Neural crest cell (in vitro differentiated cells): ENCODE measurements at places on chromosomes 7 and 10.

DNA sequence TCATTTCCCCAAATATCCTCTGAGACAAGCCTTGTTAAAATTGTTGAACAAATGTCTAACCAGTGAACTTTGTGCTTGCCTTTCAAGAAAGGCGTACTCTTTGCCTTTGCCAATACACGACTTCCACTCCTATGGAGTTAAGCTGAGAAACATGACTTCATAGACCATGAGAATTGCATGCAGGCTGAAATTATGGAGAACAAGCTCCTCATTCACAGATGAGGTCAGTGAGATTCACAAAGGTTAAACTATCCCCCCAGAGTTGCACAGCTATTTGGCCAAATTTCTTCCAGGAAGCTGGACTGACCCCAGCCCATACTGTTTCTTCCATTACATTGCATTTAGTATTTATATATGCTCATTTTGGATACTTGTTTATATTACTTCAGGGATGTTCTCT lies 221.4 kb upstream of the SEMA3C start:
- DNase-seq, result no peak

- DNase-seq, result no peak
Measured at GRCh38 chr10:20768843-20769242, 128.3 kb downstream of the NEBL start.

- DNase-seq, result no peak
Measured at GRCh38 chr10:69864321-69864720, 62.6 kb downstream of the COL13A1 start.

- no peak for DNase-seq
Measured at GRCh38 chr10:4246881-4247358, 461.9 kb upstream of the KLF6 start.

DNA sequence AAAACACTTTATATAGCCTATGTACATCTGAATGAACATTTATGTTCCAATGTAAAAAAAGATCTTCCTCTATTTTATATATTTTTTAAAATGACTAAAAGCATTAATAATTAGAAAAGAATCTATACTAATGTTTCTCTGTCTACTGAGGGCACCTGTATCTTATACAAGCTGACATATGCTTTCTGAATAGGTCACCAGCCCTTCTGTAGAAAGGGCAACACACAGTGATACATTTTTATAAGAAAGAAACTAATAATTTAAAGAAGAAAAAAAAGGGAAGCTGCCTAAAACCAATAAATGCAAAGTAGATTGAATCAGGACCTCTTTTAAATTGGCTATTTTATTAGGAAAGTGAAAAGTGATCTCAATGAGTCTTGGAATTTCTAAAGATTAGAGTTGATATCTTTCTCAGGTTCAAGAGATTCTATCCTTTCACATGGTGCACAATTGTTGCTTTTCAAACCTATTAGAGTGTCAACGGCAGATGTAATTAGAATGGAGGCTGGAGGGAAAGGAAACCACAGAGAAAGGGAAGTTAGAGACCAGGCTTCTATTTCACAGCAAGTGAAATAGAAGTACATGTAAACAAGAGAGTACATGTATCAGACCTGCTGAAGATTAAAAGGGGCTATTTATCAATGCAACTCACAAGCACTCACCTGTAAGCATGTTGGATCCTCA lies 6.3 kb downstream of the MTPN start:
- DNase-seq, result no peak

GRCh38 chr7:70317356-70317755 lies 719.1 kb downstream of the AUTS2 start:
- DNase-seq, result no peak

- no peak for DNase-seq
Measured at GRCh38 chr7:78212476-78213060, 414.0 kb downstream of the PHTF2 start.

DNA sequence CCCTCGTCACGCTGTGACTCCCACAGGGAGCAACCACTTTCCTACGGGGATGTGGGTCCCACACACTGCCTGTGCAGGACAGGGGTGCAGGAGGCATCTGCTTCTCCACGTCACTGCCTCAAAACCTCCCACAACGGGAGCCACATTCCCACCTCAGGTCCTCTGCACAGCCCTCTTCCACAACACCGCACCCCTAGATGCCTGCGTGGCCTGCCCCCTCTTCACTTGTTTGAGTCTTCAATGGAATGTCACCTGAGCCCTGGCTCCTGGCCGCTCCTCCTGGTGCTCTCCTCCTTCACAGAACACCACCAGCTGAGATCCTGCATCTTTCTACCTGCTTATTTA lies 73.6 kb downstream of the MAD1L1 start:
- no peak for DNase-seq

DNA sequence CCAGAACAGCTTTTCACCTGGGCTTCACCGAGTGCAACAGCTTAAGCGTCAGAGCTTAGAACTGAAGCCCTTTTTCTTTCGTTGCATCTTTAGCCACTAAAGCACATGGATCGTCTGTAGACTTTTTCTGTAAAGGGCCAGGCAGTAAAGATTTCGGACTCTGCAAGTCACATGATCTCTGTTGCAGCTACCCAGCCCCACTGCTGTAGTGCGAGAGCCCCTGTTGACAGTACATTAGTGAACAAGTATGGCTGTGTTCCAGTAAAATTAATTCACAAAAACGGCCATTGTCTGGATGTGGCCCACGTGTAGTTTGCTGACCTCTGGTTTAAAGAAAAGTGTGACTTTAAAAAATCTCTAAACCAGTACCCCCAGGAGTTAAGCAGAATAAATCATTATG lies 39.4 kb downstream of the FBH1 start:
- no peak for DNase-seq

GRCh38 chr10:99979066-99979685 lies 30.6 kb downstream of the DNMBP start:
- no peak for DNase-seq

DNA sequence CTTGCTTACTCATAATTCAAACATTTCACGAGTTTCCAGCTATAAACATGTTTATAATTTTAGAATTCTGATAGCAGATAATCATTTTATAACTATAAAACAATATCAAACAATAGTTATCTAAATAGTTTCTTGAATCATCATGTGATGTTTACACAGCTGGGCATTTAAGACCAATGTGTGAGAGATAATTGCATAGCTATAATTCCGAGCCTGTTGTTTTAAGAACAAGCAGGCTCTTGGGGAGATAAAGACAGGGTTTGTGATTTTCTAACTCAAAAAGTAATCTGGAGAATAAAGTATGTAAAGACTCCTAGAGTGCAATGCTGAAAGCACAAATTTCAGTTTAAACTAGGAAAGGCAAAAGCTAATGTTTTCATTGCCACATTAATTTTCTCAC lies 331.2 kb downstream of the LRRTM3 start:
- no peak for DNase-seq

DNA sequence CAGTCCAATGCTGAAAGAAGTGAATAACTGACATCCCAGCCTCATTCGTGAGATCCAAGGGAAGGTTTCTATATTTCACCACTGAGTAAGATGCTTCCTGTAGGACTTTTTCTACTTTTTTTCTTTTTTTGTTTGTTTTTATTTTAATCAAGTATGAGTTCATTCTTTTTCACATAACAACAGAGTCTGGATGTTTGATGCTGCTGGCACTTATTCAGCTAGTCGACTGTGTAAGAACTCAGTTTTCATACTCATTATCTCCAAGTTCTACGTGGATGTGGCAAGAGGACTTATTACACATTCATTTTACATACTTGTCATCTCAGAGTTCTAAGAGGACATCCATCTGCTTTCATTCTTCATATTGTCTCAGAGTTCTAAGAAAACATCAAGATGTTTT lies 86.9 kb downstream of the CPXM2 start:
- DNase-seq, result no peak

GRCh38 chr7:53048638-53049037 lies 13.2 kb downstream of the POM121L12 start:
- no peak for DNase-seq

DNA sequence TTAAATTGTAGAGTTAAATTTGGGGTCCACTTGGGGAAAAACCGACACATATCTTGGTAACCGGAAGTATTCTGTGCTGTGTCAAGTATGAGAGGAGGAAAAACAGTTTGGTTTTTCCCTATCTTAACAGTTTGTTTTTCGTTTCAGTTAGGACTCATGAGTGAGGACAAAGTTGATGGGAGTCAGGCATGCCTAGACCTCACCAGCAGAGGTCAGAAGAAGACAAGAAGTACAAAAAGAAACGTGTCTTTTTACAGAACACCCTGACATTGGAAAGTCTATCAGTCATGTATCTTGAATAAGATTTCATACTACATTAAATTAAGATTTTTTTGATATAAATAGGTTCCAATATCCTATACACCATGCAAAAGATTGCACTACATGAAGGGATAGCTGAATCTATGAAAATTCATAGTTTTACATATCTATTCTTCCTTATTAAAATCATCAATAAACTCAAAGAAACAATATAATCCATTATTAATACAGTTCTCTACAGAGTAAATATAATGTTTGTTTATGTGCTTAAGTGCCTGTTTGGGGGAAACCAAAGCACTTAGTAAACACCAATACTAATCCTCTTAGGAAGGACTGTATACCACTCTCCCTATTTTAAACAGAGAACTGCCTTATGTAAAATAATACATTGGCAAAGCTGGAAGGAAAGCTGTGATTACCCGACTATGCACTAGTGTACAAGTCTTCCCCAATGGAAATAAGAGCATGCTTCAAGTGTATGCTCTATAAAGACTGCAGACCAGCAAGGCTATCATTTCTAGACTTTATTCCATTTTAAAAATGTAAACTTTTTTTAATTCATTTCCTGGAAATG lies 95.6 kb downstream of the USP6NL start:
- DNase-seq, result no peak

- no peak for DNase-seq
Measured at GRCh38 chr10:59825932-59826331, 72.7 kb upstream of the MRLN start.

- no peak for DNase-seq
Measured at GRCh38 chr10:114767101-114767985, 54.2 kb upstream of the FHIP2A start.

GRCh38 chr10:117350909-117351308 lies 24.3 kb downstream of the PDZD8 start:
- no peak for DNase-seq

- no peak for DNase-seq
Measured at GRCh38 chr10:33209802-33210201, 124.7 kb downstream of the NRP1 start.

- no peak for DNase-seq
Measured at GRCh38 chr7:151658778-151659177, 139.1 kb upstream of the RHEB start.

GRCh38 chr10:114870486-114870885 lies 48.9 kb downstream of the FHIP2A start:
- DNase-seq, result no peak
